ENCODE measurements at places on chromosomes 5 and 9. TPM values are rescaled to one million over a fixed set of nuclear protein-coding genes. Genes with fewer than 3 reads are reported as not detected.

NTNG2 gene
- polyA plus RNA-seq, result 2.4 TPM

DMRT3 gene
- polyA plus RNA-seq, result not detected

COL15A1 gene
- polyA plus RNA-seq, result 25.6 TPM

HRH2 gene
- 12.2 TPM for polyA plus RNA-seq

C5orf52 gene
- not detected for polyA plus RNA-seq

DBH gene
- polyA plus RNA-seq, result 0.01 TPM

KCTD16 gene
- 0.07 TPM for polyA plus RNA-seq

LOX gene
- polyA plus RNA-seq, result 2.8 TPM

DNA sequence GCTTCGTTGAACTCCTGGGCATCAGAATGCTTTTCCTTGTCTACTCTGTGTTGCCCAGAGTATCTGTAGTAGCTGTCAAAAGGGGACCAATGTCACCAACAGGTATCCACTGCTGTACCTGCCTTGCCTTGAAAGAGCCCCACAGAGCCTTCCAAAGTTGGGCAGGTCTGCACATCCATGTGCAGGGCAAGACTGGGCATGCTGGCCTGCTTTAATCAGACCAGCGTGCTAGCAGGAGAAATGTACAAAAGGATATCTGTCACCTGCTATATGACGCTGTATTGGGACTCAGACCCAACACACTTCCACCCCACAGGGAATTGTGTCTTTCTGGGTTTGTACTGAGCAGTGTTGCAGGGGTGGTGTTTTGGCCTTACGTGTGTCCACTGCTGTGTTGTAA, 11.9 kb downstream of the DELE1 start:
- no peak for DNase-seq
- no peaks in the 10 kb centered on the region for H3K36me3 ChIP-seq
- no peak overlapping the region for H3K27ac ChIP-seq
- no peaks in the 10 kb centered on the region for H3K4me1 ChIP-seq
- H3K4me3 ChIP-seq, result no peak overlapping the region

DNA sequence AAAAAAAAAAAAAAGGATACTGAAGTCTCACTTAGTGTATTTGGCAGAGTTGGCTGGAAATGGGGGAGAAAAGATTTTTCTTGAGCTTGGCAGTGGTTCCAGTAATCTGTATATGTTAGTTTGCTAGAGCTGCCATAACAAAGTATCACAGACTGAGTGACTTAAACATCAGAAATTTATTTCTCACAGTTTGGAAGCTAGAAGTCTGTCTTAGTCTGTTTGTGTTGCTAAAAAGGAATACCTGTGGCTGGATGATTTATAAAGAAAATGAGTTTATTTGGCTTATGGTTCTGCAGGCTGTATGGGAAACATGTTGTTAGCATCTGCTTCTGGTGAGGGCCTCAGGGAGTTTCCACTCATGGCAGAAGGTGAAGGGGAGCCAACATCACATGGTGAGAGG, 89.6 kb upstream of the CEP78 start:
- no peaks in the 10 kb centered on the region for H3K27me3 ChIP-seq
- no peak overlapping the region for H3K4me3 ChIP-seq
- no peak for DNase-seq
- no peak overlapping the region for H3K27ac ChIP-seq

DNA sequence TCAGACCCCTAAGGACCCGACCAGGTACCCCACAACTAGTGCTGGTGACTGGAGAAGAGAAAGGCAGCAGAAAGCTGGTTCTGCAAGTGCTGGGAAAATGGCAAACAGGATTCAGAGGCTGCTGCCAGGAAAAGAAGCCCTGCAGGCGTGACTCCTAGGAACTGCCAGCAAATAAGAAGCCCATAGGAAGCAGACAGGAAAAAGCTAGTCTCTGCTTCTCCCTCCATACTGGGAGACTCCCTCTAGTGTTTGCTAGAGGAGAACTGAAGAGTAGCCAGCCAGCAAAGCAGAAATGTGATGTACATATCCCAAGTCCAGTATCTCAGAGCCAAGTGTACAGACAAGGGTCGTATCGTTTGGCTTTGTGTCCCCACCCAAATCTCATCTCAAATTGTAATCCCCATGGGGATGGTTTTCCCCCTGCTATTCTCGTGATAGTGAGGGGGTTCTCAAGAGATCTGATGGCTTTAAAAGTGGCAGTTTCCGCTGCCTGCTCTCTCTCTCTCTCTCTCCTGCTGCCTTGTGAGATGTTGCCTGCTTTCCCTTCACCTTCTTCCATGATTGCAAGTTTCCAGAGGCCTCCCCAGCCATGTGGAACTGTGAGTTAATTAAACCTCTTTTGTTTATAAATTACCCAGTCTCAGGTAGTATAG, 38.1 kb upstream of the TUSC1 start:
- no peaks in the 10 kb centered on the region for H3K36me3 ChIP-seq
- H3K4me3 ChIP-seq, result no peak overlapping the region

DNA sequence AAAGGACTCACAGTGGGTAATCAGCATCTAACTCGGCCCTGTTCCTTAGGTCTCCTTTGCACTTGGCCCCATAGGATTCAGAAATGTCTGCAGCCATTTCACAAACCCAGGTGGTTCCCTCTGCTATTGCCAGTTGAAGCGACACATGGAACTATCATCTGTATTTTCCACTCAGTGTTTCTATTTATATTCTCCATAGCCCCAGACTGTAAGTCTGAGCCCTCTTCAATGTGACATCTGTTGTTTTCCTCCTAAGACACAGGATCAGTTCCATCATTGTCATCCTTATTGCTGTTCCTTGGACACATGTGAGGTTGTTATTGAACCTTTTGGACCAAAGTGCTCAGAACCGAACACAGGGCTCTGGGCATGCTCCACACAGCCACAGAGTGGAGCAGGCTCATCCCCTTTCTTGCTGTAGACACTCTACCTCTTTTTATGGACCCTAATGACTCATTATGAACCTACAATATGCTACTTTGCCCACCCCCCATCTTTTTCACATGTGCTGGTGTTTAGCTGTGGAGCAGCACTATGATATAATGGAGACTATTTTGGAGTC, 36.4 kb downstream of the GARNL3 start:
- no peaks in the 10 kb centered on the region for H3K27me3 ChIP-seq
- H3K27ac ChIP-seq, result no peak overlapping the region
- H3K36me3 ChIP-seq, result no peaks in the 10 kb centered on the region
- no peak for DNase-seq

- no peaks in the 10 kb centered on the region for H3K36me3 ChIP-seq
- H3K4me1 ChIP-seq, result no peaks in the 10 kb centered on the region
- no peaks in the 10 kb centered on the region for H3K27me3 ChIP-seq
- no peak for DNase-seq
Measured at GRCh38 chr5:39453606-39454005, 28.8 kb upstream of the DAB2 start.

GRCh38 chr5:174191850-174192655, 146.5 kb downstream of the NSG2 start:
- H3K4me3 ChIP-seq, result no peak overlapping the region
- H3K36me3 ChIP-seq, result no peaks in the 10 kb centered on the region
- no peaks in the 10 kb centered on the region for H3K4me1 ChIP-seq
- H3K27ac ChIP-seq, result no peak overlapping the region
- H3K27me3 ChIP-seq, result no peaks in the 10 kb centered on the region
- no peak for DNase-seq

- no peak for DNase-seq
- H3K36me3 ChIP-seq, result no peaks in the 10 kb centered on the region
- H3K4me1 ChIP-seq, result no peaks in the 10 kb centered on the region
Measured at GRCh38 chr5:23139338-23140171, 286.4 kb upstream of the CDH12 start.

- H3K27me3 ChIP-seq, result no peaks in the 10 kb centered on the region
- no peak overlapping the region for H3K27ac ChIP-seq
- H3K36me3 ChIP-seq, result no peaks in the 10 kb centered on the region
- H3K4me1 ChIP-seq, result no peaks in the 10 kb centered on the region
Measured at GRCh38 chr5:123181394-123181801, 92.4 kb downstream of the PRDM6 start.

DNA sequence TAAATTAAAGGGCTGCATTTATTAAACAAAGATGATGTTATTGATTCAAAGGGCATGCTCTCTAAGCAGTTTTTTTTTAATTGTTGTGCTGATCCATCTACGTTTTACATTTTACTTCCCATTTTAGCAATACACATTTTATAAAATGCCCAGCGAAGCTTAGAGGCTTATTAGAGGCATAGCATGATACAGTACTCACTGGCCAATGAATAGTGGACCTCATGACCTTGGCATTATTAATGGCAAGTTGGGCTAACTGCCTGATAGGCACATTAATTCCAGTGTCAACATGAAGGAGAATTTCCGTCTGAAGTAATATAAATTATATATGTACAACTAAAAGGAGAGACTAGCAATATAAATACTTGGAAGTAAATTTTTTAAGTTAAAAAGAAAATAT, 837.2 kb downstream of the EFNA5 start:
- H3K27ac ChIP-seq, result no peak overlapping the region
- H3K36me3 ChIP-seq, result no peaks in the 10 kb centered on the region
- H3K4me1 ChIP-seq, result no peaks in the 10 kb centered on the region
- no peaks in the 10 kb centered on the region for H3K27me3 ChIP-seq

GRCh38 chr5:100904259-100904861, 1.3 kb upstream of the ST8SIA4 start:
- peaks cover 7% of the 10 kb centered on the region for H3K4me1 ChIP-seq
- DNase-seq, result peak; percentile 17
- no peaks in the 10 kb centered on the region for H3K27me3 ChIP-seq
- peak overlapping the region; percentile 59 for H3K4me3 ChIP-seq
- peak overlapping the region; percentile 89 for H3K27ac ChIP-seq

DNA sequence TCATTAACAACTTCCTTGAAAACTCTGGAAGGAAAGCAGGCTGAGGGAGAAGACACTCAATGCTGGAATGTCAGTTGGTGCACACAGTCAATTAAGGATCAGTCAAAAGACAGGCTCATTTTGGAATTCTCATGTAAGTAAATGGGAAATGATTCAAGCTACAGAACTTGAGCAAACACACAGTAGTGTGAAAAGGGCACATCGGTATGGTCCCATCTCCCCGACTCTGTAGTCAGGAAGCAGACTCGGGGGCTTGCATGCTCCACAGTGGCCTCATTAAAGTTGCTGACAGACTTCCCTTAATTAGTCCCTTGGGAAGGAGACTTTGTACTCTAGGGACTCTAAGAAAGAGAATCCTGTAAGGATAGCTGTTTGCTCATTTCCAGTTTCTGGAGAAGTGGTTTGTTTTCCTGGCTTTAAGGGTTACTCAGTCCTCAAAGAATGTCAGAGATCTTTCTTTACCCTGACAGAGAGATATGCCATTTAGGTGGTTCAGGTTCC, 339.2 kb downstream of the ADAMTS6 start:
- no peaks in the 10 kb centered on the region for H3K27me3 ChIP-seq
- no peak overlapping the region for H3K27ac ChIP-seq
- DNase-seq, result no peak
- H3K36me3 ChIP-seq, result no peaks in the 10 kb centered on the region
- H3K4me3 ChIP-seq, result no peak overlapping the region

GRCh38 chr9:128635266-128636023, 21.2 kb downstream of the DYNC2I2 start:
- H3K4me3 ChIP-seq, result peak overlapping the region; percentile 18
- H3K4me1 ChIP-seq, result peaks cover 13% of the 10 kb centered on the region
- H3K27ac ChIP-seq, result peak overlapping the region; percentile 96

DNA sequence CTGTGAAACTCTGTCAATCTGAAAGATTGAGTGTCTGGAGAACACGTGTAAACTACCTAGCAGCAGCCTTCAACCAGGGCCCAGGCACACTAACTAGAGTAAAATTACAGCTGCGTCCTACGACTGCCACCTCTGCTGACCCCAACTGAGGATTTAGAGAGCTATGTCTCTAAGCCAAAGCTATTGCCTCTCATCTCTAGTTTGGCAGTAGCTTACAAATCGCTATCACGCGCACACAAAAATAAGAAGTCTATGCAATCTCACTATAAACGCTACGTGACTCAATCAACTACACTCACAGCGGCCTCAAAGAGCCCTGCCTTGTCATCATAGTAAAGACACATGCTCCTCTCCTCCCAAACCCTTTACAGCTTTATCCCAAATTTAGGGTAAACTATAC, 8.7 kb downstream of the PPP6C start:
- no peak for DNase-seq
- H3K27ac ChIP-seq, result no peak overlapping the region
- no peak overlapping the region for H3K4me3 ChIP-seq

GRCh38 chr5:136516637-136517036, 151.3 kb upstream of the TRPC7 start:
- peaks cover 15% of the 10 kb centered on the region for H3K27me3 ChIP-seq
- H3K36me3 ChIP-seq, result no peaks in the 10 kb centered on the region
- H3K4me3 ChIP-seq, result no peak overlapping the region
- no peaks in the 10 kb centered on the region for H3K4me1 ChIP-seq
- no peak overlapping the region for H3K27ac ChIP-seq

DNA sequence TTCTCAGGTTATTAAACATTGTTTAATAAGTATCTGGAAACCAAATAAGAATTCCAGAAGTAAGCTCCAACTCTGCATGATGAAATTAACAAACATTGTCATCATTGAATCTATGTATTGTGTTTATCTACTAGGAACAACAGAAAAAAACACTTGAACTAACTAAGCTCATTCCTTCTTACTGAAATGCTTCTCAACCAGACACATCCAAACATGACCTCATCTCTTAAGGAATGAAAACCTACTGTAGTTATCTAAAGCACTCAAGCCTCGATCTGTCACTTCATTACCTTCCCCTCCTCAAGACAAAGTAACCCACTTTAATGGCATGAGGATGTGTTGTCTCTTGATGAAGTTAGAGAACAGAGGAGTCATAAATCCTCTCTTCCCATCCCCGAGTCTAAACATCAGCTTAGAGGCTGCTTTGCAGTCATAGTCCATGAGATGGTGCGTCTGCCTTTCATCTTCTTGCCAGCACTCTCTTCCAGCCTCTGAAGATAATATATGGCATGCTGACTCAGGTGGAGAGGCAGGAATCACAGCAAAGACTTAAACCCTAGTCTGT, 86.5 kb downstream of the CEMIP2 start:
- H3K36me3 ChIP-seq, result no peaks in the 10 kb centered on the region
- no peak overlapping the region for H3K4me3 ChIP-seq
- H3K4me1 ChIP-seq, result peaks cover 18% of the 10 kb centered on the region
- no peaks in the 10 kb centered on the region for H3K27me3 ChIP-seq

- H3K36me3 ChIP-seq, result no peaks in the 10 kb centered on the region
- no peak overlapping the region for H3K4me3 ChIP-seq
Measured at GRCh38 chr5:79840084-79840990, 150.7 kb downstream of the CMYA5 start.

GRCh38 chr5:113427871-113428574, 6.8 kb downstream of the TSSK1B start:
- no peaks in the 10 kb centered on the region for H3K27me3 ChIP-seq
- H3K4me1 ChIP-seq, result no peaks in the 10 kb centered on the region
- no peaks in the 10 kb centered on the region for H3K36me3 ChIP-seq
- DNase-seq, result no peak
- no peak overlapping the region for H3K27ac ChIP-seq
- H3K4me3 ChIP-seq, result no peak overlapping the region

GRCh38 chr9:128218518-128219389, 15.6 kb downstream of the DNM1 start:
- H3K36me3 ChIP-seq, result no peaks in the 10 kb centered on the region
- DNase-seq, result peak; percentile 91
- peak overlapping the region; percentile 19 for H3K4me3 ChIP-seq
- H3K4me1 ChIP-seq, result no peaks in the 10 kb centered on the region
- peak overlapping the region; percentile 1 for H3K27ac ChIP-seq
- no peaks in the 10 kb centered on the region for H3K27me3 ChIP-seq

GRCh38 chr5:73488806-73489205, 9.4 kb upstream of the BTF3 start:
- DNase-seq, result no peak
- H3K4me3 ChIP-seq, result no peak overlapping the region
- H3K36me3 ChIP-seq, result no peaks in the 10 kb centered on the region
- H3K4me1 ChIP-seq, result no peaks in the 10 kb centered on the region

All from heart right ventricle (tissue), 16 donors.